Spinal cord (tissue), 10 donors: ENCODE measurements at places on chromosomes 16 and 17.

- H3K36me3 ChIP-seq: peaks cover 2% of the 10 kb centered on the region
- peak overlapping the region; percentile 78 for H3K27ac ChIP-seq
- no peak overlapping the region for H3K4me3 ChIP-seq
- H3K4me1 ChIP-seq: peaks cover 33% of the 10 kb centered on the region
Observed at GRCh38 chr17:78351449-78352006, 8.3 kb downstream of the SOCS3 start.

DNA sequence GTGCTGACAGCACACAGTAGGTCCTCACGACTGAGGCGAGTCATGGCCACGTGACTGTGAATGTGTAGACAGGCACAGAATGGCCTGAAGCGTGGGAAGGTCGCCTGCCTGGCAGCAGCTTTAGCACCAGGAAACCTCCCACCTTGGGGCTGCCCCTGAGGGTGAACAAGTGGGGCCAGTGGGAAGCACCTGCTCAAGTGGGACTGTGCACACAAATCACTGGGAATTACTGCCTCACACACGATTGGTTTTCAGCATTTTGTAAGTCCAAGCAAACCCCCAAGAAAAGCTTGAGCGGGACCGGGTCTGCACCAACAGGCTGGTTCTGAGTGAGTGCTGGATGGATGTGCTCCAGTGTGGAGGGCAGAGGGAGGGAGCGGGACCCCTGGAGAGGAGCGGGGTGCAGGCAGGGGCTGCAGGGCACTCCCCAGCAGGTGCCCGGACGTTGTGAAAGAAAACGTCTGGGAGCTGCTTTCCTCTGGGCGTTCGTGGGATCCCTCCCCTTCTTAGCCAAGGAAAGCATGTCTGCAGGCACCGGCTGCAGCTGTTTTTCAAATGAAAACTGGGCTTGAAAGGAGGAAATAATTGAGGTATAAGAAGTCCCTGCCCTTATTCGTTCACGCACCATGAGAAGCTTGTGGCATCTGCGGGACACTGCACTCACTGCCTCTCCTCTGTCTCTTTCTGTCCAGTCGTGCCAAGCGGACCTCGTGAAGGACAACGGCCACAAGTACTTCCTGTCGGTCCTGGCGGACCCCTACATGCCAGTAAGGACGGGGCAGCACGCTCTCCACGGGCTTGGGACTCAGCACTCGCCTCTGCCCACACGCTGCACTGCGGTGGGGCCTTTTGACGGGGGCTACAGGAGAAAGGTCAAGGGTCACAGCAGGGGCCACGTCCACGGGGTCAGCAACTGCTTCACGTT, 111.7 kb upstream of the CHMP6 start:
- peaks cover 6% of the 10 kb centered on the region for H3K4me1 ChIP-seq
- no peaks in the 10 kb centered on the region for H3K27me3 ChIP-seq
- H3K27ac ChIP-seq: no peak overlapping the region
- no peak overlapping the region for H3K4me3 ChIP-seq

DNA sequence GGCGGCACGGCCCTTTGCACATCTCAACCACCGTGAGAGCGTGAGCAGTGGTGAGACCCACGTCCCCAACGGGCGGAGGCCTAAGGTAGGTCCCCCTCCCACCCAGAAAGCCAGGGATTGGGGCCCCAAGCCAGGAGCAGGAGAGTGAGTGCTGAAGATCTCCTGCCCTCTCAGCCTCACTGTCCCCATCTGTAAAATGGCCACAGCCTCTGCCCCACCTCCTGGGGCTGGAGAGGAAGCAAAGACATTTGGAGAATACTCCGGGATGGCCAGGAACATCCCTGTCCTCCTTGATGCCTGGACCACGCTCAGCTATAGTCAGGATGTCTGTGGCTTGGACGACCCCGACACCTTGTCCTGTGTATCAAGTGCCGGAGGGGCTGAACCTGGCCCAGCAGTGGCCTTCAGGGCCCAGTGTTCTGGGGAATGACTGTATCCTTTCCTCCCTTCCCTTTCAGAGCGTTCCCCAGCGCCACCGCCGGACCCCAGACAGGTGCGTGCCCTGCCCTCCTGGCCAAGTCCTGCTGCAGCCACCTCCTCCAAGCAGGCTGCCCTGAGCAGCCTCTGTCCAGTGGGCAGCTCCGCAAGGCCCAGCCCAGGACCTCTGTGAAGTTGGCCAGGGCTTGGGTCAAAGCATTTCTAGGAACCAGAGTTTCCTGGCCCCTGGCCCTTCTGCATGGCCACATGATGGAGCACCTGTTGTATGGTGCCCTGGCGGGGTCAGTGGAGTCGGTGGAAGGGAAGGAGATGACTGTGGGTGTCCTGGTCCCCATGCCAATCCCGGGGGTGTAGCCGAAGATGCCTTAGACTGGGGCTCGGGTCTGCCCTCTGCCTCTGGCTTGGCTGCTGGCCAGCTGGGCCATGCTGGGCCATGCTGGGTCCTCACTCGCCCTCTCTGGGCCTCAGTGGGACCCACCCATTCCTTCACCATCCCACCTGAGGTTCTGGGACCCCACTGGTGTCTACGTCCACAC, 38.4 kb downstream of the ADCY7 start:
- H3K4me1 ChIP-seq: peaks cover 8% of the 10 kb centered on the region
- peaks cover 45% of the 10 kb centered on the region for H3K36me3 ChIP-seq
- H3K27ac ChIP-seq: no peak overlapping the region
- no peak for DNase-seq

- H3K36me3 ChIP-seq: no peaks in the 10 kb centered on the region
- H3K4me1 ChIP-seq: peaks cover 7% of the 10 kb centered on the region
- peak overlapping the region; percentile 29 for H3K27ac ChIP-seq
- no peaks in the 10 kb centered on the region for H3K27me3 ChIP-seq
Observed at GRCh38 chr16:11915114-11915643, 577 bp downstream of the GSPT1 start.

DNA sequence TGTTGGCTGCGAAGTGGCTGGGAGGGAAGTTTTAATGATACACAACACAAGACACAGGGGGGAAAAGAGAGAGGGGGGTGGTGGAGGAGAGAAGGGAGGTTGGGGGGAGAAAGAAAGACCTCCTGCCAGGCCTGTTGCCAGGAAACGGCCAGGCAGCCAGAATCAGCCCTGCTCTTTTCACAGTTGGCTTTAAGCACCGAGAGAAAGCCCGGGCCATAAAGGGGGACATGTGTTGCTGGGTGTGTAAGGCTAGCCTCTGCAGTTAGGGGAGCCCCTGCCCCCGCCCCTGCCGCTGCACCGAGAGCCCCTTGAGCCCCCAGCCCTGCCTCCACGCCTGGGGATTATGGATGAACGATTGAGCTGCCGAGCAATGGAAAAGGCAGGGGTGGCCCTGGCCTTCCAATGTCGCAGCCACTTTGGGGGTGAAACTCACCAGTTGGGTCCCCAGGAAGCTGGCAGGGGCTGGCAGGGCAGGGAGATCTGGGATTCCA, 13.9 kb upstream of the WNT3 start:
- H3K36me3 ChIP-seq: no peaks in the 10 kb centered on the region
- peak overlapping the region; percentile 89 for H3K27ac ChIP-seq
- peaks cover 48% of the 10 kb centered on the region for H3K4me1 ChIP-seq

GRCh38 chr17:29918922-29919856, 10.8 kb downstream of the SSH2 start:
- H3K4me1 ChIP-seq: no peaks in the 10 kb centered on the region
- no peaks in the 10 kb centered on the region for H3K36me3 ChIP-seq
- no peak overlapping the region for H3K4me3 ChIP-seq
- no peak for DNase-seq
- H3K27me3 ChIP-seq: no peaks in the 10 kb centered on the region
- no peak overlapping the region for H3K27ac ChIP-seq

GRCh38 chr17:49501496-49501895, 6.4 kb downstream of the NGFR start:
- no peak overlapping the region for H3K27ac ChIP-seq
- DNase-seq: no peak
- peaks cover 29% of the 10 kb centered on the region for H3K4me1 ChIP-seq
- no peaks in the 10 kb centered on the region for H3K36me3 ChIP-seq
- H3K27me3 ChIP-seq: peaks cover 56% of the 10 kb centered on the region

DNA sequence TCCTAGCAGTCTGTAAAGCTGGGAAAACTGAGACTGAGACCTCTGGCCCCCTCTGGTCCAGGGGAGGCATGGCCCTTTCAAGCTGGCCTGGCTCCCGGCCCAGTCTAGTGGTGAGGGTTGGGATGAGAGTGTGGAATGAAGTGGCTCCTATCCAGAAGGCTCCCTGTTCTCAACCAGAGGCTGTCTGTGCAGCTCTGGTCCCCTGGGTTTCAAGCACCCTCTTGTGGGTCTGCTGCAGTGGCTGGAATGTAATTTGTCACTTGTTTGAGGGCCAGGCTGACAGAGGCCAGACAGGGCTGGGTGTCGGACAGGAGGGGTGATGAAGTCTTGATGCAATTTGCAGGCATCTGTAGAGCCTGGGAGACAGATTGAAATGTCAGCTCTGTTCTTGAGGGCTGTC, 22.1 kb upstream of the PHF12 start:
- no peaks in the 10 kb centered on the region for H3K27me3 ChIP-seq
- no peak overlapping the region for H3K27ac ChIP-seq
- H3K4me3 ChIP-seq: no peak overlapping the region

GRCh38 chr16:22621586-22622155, 111.0 kb downstream of the NPIPB5 start:
- no peaks in the 10 kb centered on the region for H3K4me1 ChIP-seq
- H3K27me3 ChIP-seq: no peaks in the 10 kb centered on the region
- DNase-seq: no peak
- H3K36me3 ChIP-seq: no peaks in the 10 kb centered on the region
- no peak overlapping the region for H3K27ac ChIP-seq

DNA sequence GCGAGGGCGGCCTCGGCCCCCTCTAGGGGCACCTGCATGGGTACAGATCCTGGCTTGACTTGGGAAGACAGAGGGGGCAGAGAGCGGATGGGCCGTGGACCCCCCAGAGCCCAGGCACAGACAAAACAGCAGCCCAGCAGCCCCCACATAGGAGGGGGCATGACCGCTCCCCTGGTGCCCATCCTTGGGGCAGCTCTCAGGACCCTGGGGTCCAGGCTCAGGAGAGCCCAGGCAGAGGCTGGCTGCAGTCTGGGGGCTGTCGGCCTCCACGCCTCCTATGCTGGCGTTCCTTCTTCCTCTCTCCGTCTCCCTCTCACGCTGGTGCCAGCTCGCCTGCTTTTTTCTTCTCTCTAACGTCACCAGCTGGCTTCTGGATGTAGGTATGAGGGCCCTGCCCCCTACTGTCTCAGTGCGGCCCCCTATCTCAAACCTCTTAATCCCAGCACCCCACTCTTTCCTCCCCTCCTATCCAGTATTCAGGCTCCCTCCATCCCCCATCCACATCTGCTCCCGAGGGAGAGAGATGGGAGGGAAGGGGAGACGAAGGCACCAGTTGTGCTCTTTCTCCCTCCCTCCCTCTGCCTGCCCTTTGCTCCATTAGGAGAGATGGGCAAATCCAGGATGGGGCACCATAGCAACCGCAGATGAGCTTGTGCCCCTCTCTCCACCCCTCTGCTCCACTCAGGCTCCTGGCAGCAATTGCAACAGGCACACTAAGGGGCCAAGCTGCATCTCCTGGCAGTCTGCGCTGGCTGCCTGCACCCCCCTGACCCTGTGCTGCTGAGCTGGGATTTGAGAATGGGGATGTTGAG, at the start of gene GPR179:
Gene GPR179, minus strand, starts transcription at position 349 of the 812 bp plus-strand sequence. Its CDS starts 167 bp downstream, at position 182.
- no peaks in the 10 kb centered on the region for H3K36me3 ChIP-seq
- no peak within 1 kb of the TSS for H3K27ac ChIP-seq
- peaks cover 36% of the 10 kb centered on the region for H3K4me1 ChIP-seq
- H3K27me3 ChIP-seq: no peaks in the 10 kb centered on the region

- H3K36me3 ChIP-seq: no peaks in the 10 kb centered on the region
- DNase-seq: no peak
- H3K27me3 ChIP-seq: no peaks in the 10 kb centered on the region
- H3K27ac ChIP-seq: peak overlapping the region; percentile 6
- H3K4me3 ChIP-seq: no peak overlapping the region
Observed at GRCh38 chr16:81600275-81600674, 155.7 kb downstream of the CMIP start.

DNA sequence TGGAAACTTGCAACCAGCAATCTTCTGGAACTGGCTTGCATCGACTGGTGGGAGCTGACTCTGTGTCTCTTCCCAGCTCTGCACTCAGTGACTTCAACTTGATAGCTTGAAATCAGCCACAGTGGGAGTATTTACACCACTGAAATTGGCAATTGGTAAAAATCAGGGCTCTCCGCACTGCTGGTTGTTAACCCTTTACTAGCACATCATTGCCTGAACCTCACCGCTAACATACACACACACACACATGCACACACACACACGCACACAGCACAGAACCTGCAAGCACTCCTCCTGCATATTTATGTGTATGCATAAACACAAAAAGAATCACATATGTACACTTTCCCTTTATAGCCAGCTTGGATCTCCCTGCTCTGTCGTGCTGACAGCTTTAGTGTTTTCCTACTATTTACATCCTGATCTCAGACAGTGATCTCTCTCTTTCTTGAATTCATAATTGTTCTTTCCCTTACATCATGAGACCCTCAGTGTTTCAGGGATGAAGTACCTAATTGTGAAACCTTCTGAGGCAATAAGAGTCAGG, 7.9 kb upstream of the TMIGD1 start:
- peaks cover 11% of the 10 kb centered on the region for H3K4me1 ChIP-seq
- H3K4me3 ChIP-seq: no peak overlapping the region
- H3K27me3 ChIP-seq: no peaks in the 10 kb centered on the region

DNA sequence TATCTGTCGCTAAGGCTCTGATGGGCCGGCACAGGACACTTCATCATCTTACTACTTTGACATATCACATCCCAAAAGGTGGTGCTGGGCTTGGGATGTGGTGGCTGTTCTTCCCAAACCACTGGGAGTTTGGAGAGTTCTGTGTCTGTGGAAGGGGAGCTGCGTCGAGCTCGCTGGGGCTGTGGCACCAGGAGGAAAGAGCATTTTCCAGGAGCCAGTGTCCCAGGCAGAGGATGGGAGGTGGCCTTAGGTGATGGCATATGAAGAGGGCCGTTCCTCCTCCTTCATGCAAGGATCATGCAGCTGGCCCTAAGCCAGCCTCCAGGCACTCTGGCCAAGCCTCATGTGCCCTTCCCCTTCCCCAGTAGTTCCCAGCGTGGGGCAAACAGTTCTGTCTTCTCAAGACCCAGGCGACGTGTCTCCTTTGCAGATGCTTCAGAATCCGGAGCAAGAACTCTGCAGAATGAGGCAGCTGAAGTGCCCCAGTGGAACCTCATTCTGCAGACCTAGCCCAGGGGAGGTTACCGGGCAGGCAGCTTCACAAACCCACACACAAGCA, 89.4 kb upstream of the TNRC6C start:
- no peak for DNase-seq
- no peaks in the 10 kb centered on the region for H3K36me3 ChIP-seq
- H3K4me1 ChIP-seq: peaks cover 45% of the 10 kb centered on the region
- no peaks in the 10 kb centered on the region for H3K27me3 ChIP-seq
- no peak overlapping the region for H3K27ac ChIP-seq
